Pons (tissue), 1 donor: ENCODE measurements at places on chromosomes 13 and 19.

- DNase-seq, result peak; percentile 72
These were observed 22.5 kb upstream of the ALOX5AP start for GRCh38 chr13:30712536-30713532.

- no peak for DNase-seq
These were observed 4.5 kb downstream of the MCF2L start for GRCh38 chr13:112973577-112973951.

DNA sequence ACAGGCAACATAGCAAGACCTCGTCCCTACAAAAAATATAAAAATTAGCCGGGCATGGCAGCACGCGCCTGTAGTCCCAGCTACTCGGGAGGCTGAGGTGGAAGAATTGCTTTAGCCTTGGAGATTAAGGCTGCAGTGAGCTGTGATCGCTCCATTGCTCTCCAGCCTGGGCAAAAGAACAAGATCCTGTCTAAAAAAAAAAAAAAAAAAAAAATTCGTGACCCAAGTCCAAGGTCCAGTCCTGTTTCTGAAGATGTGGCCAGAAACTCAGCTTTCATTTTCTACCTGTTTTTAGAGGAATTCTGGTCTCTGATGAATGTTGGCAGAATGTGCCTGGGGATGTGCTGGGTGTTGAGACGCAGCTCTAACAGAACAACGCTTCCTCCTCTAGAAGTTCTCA lies 1.9 kb upstream of the PGPEP1 start:
- DNase-seq, result no peak

DNA sequence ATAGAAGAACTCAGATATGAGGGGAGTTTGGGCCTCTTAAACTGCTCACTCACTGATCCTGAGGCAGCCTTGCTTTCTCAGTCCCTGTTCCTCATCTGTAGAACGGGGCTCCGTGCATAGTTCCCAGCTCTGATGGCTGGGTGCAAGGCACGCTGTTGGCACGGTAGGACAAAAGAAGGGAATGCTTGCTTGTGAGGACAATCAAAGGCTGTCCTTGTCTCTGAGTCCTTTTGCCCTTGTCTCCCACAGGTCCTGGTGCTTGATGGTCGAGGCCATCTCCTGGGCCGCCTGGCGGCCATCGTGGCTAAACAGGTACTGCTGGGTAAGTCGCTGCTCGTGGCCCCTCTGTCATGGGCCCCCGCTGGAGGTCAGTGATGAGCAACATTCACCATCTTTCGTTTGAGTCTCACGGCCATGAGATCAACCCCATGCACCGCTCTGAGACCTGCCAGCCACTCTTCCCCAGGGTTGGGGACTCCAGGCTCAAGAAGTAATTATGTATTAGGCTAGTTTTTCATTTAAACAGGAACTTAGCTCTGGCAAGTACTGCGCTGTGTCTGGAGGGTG lies 2.3 kb downstream of the RPL13A start:
- DNase-seq, result no peak

DNA sequence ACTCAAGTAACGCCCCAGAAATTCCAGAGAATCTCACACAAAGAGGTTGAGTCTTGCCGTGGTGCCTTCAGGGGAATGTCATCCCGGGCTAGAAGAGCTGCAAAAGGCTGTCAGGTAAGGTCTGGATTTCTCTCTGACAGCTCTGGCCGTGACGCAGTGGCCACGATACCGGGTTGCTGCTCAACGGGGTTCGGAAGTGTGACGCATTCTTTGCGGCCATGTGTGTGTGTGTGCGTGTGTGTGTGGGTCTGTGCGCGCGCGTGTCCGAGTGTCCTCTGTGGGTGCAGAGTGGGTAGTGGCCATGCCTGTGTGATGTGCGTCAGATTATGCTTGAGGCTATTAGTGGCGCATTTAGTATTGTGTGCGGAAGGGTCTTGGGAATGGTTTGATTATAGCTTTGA lies 306 bp downstream of the ZNF540 start:
- no peak for DNase-seq

DNA sequence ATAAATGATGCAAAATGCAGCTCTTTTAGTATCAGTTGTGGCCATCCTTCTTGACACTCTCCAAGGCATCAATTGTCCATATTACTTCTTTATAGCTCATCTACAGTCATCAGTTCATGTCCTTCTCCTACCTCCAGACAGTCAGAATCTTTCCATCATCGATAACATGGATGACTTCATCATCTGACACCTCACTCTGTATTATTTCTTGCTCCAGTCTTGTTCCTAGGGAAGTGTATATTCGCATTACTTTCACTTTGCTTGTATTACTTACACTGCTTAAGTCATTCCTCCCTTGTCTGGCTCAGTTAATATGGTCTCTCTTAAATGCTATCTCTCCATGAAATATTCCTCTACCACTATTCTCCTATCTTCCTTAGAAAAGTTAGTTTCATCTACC lies 999.1 kb upstream of the SLC10A2 start:
- DNase-seq, result no peak

- no peak for DNase-seq
These were observed 802.7 kb downstream of the PCDH9 start for GRCh38 chr13:66427458-66427861.

DNA sequence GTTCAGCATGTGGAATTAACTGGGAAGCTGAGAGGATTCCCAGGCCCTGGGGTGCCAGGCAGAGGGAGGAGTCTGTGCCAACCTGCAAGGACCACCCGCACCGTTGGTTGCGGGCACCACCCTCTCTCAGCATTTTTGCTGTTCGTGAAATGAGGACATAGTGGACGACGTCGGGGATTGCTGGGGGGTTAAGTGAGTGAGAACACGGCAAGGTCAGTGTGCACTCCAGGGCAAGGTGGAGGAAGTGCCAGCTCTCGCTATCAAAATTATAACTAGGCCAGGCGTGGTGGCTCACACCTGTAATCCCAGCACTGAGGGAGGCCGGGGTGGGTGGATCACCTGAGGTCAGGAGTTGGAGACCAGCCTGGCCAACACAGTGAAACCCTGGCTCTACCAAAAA lies 2.2 kb downstream of the FXYD3 start:
- no peak for DNase-seq

DNA sequence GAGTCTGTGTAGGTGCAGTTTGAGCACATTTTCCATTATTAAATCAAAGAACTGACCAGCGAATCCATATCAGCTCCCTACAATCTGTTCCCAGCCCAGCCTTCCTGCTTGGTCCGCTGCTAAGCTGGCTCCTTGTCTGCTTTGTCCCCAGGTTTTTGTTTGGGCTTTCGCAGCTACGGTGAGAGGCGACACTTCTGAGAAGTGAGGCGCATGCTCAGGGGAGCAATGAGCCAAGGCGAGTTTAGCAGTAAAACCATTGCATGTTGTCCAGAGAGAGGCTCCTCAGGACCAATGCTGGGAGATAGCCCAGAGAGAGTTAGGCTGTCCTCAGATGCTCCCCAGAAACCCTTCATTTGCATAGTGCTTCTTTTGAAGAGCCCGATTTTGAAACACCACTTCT lies 162.0 kb downstream of the ITGBL1 start:
- no peak for DNase-seq

- no peak for DNase-seq
These were observed 69.7 kb downstream of the ZNF100 start for GRCh38 chr19:21697698-21698097.

DNA sequence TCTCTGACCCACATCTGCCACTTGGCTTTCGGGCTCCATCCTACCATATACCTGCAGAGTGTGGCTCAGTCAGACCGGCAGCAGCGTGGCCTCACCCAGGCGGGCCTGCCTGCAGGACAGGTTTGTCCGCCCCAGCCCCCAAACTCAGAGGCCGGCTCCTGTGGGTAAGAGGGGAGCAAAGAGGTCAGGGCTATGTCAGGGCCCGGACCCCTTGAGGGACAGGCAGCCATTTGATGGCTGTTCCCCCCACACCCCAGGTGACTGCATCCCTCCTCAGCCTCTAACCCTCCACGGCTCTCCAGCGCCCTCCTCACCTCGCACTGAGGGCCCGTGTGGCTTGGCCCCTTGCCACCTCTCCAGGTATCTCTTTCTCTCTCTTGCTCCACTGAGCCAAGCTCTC lies 12.3 kb upstream of the ZBTB32 start:
- DNase-seq, result no peak

DNA sequence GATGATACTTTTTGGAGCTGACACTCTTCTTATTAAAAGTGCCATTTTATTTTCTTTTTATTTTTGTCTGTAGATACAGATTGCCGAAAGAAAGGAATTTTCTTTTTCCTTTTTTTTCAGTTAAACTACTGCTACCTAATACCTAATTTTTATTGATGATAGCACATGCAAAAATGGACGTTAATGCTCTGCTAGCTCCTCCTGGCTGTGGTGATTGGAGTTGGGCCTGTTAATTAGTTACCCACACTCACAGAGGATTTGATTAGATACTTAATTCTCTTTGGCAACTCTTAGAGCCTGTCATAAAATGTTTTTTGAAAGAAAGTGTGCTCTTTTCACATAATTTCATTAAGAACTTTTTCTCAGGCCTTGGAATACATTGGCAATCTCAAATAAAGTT lies 366.8 kb downstream of the DCT start:
- DNase-seq, result no peak

- DNase-seq, result no peak
These were observed 224.7 kb downstream of the ZIC5 start for GRCh38 chr13:99746637-99747402.

GRCh38 chr13:30241532-30241931 lies 65.8 kb downstream of the KATNAL1 start:
- no peak for DNase-seq

DNA sequence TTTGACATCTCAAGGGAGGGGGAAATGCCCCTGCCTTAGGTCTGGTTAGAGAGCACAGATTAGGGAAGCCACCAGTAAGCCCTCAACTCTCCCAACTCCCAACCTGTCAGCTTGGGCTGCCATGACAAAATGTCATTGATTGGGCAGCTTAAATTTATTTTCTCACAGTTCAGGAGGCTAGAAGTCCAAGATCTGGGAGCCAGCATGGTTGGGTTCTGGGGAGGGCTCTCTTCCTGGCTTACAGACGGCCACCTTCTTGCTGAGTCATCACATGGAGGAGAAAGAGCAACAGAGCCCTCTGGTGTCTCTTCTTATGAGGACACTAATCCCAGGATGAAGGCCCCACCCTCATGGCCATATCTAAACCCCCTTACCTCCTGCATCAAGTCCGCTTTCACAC lies 24.2 kb downstream of the C19orf12 start:
- DNase-seq, result no peak

DNA sequence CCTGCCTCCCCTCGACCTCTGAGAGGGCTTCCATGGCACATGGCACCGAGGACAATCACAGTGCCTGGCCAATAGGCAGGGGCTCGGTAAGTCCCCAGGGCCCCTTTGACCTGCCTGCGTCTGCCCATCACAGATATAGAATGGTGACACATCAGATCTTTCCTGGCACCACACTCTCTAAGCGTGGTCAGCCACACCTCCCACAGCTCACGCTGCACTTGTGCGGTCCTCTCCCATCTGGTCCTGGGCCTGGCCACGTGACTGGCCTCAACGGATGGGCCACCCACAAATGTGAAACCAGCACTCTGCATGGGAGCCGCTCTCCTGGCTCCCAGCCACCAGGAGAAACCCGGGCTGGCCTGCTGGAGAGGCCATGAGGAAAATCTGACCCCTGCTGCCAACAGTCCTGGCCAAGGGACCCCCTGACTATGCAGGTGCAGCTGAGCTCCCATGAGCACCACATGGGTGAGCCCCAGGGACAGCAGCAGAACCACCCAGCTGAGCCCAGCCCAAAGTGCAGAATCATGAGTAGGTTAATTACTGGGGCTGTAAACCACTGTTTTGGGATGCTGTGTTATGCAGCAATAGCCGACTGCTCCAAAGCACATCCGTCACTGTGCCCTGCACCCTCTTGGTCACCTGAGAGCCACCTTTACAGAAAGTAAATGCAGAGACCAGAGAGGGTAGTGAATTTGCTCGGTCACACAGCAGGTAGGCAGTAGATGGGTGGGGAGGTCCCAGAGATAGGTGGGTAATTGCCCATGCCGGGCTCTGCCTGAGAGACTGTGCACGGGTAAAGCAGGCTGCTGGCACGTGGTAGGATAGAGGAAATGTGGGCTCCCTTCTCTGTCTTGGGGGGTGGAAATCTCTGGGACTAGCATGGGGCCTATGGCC lies 9.7 kb upstream of the MEF2B start:
- no peak for DNase-seq

- DNase-seq, result no peak
These were observed 24.9 kb downstream of the RCBTB2 start for GRCh38 chr13:48508011-48508410.

GRCh38 chr19:10593820-10594637 lies 6.9 kb upstream of the AP1M2 start:
- DNase-seq, result peak; percentile 60

GRCh38 chr13:75250526-75251178 lies 231.3 kb downstream of the TBC1D4 start:
- no peak for DNase-seq

- DNase-seq, result no peak
These were observed 457.9 kb downstream of the FOXO1 start for GRCh38 chr13:40208517-40208916.

GRCh38 chr19:30063650-30064347 lies 121.8 kb downstream of the URI1 start:
- no peak for DNase-seq

DNA sequence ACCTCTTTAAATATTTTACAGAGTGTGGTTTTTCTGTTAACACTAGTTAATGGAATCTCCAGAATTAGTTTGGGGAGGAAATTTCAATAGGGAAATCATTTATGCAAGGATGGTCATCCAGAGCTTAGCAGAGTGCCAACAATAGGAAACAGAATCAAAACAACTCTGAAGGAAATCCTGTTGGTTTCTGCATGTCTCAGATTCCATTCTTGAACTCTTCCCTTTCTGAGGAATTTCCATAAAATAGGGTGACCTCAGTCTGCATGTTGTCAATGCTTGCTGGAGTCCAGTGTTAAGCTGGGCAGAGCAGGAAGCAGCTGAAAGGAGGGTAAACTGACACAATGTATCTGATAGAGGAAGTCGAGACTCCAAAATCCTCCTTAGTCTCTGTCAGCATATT lies 16.9 kb downstream of the CBY2 start:
- no peak for DNase-seq

GRCh38 chr13:20990910-20991525 lies 70.4 kb downstream of the LATS2 start:
- DNase-seq, result no peak

GRCh38 chr13:36146511-36147269 lies 15.5 kb upstream of the DCLK1 start:
- DNase-seq, result no peak

DNA sequence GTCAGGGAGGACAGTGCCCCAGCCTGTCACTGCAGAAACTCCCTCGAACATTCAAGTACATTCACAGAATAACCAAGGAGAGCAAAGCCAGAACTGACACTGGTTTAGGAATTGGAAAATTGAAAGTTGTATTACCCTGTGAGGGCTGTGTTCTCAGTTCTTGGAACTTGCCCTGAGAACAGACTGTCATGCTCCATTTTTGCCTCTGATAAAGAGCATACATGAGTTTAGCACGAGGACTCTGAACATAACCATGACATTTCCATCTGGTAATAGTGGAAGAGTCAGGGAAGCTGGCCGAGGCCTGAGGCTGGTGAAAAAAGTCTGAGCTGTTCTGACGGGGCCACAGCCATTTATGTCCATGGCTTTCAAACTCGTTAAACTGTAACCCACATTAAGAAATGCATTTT lies 15.2 kb upstream of the SLC25A30 start:
- no peak for DNase-seq
